ENCODE measurements at places on chromosomes 2 and 18. TPM values are rescaled to one million over a fixed set of nuclear protein-coding genes. Genes with fewer than 3 reads are reported as not detected.

DNA sequence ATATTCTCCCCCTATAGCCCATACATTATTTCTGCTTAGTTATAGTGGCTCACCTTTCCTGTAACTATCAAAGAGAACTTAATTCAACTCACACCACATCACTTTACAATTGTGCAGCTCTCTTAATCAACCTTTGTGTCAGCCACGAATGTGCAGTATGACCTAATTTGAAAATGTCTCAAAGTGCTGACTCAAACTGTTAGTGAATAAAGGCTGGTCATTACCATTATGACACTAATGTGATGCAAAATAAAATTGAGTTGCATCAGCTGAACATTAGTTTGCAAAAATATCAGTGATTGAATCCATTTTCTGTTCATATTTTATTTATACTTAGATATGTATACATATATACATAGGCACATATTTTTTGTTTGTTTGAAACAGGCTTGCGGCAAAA lies 251.8 kb downstream of the MEIS1 start:
- no peak for DNase-seq

- DNase-seq, result no peak
Observed at GRCh38 chr2:120857422-120857821, 121.8 kb downstream of the GLI2 start.

The GYPC gene
- 102 TPM for total RNA-seq

The NGEF gene
- 0.38 TPM for total RNA-seq

- DNase-seq, result no peak
Observed at GRCh38 chr2:143262389-143262788, 133.2 kb downstream of the ARHGAP15 start.

The DES gene
- total RNA-seq, result not detected

DNA sequence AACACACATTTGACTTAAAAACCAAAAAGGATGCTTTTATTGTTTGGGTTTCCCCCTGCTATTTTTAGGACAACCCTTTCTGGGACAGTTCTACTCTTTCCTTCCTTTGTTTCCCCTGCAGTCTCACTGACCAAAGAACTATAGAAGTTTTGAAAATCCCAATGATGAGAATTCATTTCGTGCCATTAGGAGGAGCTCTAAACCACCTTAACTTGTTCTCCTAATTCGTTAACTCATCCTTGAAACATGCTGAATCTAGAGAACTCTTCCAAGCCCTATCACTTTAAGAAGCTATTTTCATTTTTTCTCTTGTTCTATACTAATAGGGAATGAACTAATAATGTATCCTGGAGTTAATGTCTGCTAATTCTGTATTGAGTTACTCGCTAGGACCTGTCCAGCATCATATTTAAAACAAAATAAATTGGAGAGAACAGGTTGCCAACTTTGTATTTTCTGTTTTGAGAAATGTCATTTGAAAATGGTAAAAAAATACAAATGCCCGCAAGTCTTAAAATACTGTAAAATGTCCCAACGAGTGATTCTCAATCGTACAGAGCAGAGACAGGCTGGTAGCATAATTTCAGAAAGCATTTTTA lies 62.9 kb downstream of the AFTPH start:
- DNase-seq, result no peak

GRCh38 chr2:127000937-127001336 lies 102.2 kb downstream of the TEX51 start:
- DNase-seq, result no peak

GRCh38 chr2:191441496-191442214 lies 196.5 kb downstream of the MYO1B start:
- DNase-seq, result no peak

The KCNK3 gene
- not detected for total RNA-seq

DNA sequence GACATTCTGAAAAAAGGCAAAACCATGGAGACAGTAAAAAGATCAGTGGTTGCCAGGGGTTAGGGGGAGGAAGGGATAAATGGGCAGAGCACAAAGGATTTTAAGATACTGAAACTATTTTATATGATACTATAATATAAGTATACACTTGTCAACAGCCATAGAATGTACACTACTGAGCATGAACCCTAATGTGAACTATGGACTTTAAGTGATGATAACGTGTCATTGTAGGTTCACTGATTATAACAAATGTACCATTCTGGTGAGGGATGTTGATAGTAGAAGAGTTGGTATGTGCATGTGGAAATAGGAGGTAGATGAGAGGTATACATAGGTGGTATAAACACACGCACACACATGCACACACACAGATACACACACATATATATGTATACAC lies 241.6 kb downstream of the NOL4 start:
- DNase-seq, result no peak

The SCN3A gene
- total RNA-seq, result not detected

The SLC30A3 gene
- 0.33 TPM for total RNA-seq

DNA sequence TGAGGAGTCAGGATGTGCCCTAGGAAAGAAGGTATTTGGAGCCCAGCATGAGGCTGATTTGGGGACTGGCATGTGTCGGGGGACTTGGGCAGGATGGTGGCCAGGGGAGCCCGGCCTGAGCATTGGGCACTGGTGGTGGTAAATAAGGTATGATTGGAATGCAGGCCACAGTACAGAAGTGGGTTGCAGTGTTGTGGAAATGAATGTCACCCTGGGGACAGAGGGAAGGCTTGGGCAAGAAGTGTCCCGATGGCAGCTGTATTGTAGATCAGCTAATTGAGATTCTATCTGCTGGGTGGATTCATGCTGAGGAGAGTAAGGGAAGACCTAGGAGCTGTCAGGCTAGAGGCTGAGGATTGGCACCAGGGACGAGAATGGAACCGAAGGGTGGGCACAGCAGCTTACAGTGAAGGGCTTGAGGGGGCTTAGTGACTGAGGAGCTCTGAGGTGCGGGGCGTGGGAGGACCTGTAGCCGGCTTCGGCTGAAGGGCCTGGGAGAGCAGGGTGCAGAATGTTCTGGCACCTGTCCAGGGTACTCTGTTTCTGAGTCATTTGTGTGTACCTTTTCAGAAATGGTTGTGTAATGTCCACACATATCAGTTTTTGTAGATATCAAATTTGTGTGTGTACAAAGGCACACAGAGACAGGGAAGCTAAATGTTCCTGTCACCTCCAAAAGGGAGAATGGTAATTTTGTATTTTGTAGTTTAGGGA lies 170.2 kb downstream of the PRKCE start:
- DNase-seq, result no peak

The UGT1A3 gene
- not detected for total RNA-seq

The SNX17 gene
- 122 TPM for total RNA-seq

- DNase-seq, result no peak
Observed at GRCh38 chr2:85988175-85988913, 99.6 kb upstream of the ST3GAL5 start.

DNA sequence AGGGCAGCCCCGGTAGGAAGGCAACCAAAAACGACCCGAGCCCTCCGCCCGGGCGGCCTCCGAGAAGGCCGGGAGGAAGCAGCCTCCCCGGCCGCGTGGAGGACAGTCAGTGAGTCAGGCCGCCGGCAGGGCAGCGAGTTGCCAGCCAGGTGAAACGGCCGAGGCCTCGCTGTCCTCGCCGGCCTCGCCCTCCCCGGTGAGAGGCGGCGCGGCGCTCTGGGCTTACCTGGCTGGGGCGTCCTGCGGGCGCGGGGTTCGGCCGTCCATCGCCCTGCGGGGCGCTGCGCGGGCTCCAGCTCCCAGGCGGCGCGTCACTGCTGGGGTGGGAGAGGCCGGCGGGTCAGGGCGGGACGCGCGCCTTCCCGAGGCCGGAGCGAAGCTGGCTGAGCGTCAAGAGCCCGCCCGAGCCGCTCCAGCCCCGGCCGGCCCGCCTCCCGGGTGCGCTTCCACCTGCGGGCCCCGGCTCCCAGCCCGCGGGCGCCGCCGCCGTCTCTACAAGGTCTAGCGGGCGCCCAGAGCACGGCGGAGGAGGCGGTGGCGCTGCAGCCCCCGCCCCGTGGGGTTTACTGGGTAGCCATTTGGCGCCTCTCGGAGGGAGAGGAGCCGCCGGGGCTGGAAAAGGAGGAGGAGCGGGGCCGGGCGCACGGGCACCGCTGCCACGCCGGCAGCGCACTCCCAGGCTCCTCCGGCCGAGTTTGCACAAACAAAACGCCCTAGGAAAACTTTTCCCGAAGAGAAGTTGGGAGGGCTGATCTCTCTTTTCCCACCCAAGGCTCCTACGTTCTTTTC lies 499 bp downstream of the COBLL1 start:
- DNase-seq, result no peak
